ENCODE measurements at places on chromosomes 2 and 18. TPM values are rescaled to one million over a fixed set of nuclear protein-coding genes. Genes with fewer than 3 reads are reported as not detected.

The NMUR1 gene
- not detected for total RNA-seq

The TDRD15 gene
- not detected for total RNA-seq

The C2orf66 gene
- 0.84 TPM for total RNA-seq

The CDH19 gene
- 60.2 TPM for total RNA-seq

- DNase-seq = no peak
Observed at GRCh38 chr18:60389314-60389713, 16.7 kb upstream of the MC4R start.

GRCh38 chr18:63872586-63872985, 14.9 kb upstream of the SERPINB2 start:
- DNase-seq = no peak

GRCh38 chr2:144377914-144378313, 142.0 kb downstream of the ZEB2 start:
- no peak for DNase-seq

GRCh38 chr2:223048519-223048918, 3.5 kb upstream of the KCNE4 start:
- DNase-seq = no peak

The SIX2 gene
- total RNA-seq = 0.15 TPM

- DNase-seq = no peak
Observed at GRCh38 chr2:164934401-164935117, 20.8 kb downstream of the SLC38A11 start.

The TRMT61B gene
- total RNA-seq = 29.4 TPM

DNA sequence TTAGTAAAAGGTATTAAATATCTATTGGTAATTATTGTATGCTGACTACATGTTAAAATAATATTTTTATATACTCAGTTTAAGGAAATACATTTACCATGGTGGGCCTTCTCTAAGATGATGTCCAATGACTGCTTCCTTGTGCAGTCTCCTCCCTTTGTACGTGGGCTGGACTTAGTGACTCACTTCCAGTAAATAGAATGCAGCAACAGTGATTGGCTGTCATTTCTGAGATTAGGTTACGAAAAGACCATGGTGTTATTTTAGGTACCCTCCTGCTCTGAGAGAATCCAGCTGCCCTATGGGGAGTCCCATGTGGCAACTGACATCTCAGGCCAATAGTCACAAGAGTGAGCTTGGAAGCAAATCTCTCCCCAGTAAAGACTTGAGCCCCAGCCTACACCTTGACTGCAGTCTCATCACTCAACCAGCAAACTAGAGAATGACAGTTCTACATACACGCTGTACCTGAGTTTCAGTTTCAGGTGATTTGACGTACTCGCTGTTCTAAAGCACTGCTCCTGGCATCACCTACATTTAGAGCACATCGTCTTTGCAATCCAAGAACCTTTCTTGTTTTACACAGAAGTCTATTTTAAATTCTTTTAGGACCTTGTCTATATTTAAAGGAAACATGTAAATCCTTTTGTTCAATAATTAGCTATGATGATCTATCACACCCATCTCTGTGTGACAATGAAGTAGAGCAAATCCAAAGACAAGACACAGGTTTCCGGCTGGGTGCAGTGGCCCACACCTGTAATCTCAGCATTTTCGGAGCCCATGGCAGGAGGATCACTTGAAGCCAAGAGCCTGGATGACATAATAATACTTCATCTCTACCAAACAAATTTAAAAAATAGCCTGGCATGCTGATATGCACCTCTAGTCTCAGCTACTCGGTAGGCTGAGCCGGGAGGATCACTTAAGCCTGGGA, 87.2 kb downstream of the COBLL1 start:
- DNase-seq = no peak

Measured in NCI-H460 (cell line).